AG04450 (cell line): ENCODE measurements at places on chromosomes 2 and 18.

DNA sequence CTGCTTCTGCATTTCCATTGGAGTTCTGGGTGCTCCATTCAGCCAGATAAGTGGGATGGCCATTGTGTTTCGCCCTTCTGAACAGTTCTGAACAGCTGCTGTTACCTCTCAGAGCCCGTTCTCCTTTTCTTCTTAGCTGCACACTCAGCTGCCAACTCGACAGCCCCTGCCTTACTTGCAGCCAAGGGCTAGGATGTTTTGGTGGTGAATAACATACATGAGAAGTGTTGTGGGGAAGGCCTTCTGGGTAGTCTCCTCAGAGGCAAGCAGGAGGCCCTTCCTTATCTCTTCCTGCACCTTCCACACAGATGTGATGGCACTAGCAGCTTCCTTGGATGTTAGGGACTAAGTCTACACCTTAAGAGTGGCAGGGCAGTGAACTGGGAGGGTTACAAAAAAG, 138.4 kb upstream of the NOSTRIN start:
- DNase-seq = no peak

DNA sequence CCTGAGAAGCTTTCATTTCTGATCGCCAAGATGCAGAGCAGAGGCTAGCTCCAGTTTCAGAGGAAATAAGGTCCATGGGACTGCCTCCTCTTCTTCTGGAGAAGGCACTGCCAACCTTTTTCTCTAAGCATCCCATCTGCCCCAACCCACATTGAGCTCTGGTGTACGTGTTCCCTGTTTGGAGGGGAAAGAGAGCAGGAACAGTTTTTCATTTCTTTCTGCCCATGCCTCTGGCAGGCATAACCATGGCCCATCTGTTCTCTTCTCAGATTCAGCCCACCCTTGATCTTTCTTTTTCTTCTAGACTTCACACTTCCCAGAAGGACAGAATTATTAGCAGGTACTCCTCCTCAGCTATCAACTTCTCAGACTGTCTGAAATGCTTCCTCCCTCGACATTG, 1110.3 kb upstream of the KLHL29 start:
- DNase-seq = no peak

DNA sequence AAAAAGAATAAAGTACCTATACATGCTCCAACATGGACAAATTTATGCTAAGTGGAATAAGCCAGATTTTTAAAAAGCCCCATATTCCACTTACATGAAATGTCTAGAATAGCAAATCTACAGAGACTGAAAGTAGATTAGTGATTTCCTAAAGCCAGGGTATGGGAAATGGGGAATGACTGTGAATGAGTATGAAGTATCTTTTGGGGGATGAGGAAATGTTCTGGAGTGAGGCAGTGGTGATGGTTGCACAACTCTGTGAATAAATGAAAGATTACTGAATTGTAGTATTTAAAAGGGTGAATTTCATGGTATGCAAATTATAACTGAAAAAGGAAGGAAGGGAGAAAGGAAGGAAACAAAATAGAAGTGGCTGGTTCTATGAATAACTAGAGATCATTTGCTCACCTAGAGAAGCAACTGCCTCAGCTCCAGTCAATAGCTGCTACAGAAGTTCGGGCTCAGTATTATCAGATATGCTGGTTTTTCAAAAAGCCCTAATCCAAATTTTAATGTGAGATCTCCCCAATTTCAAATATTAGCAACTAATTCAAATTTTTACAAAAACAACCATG, 39.3 kb downstream of the MAP3K2 start:
- DNase-seq = no peak

DNA sequence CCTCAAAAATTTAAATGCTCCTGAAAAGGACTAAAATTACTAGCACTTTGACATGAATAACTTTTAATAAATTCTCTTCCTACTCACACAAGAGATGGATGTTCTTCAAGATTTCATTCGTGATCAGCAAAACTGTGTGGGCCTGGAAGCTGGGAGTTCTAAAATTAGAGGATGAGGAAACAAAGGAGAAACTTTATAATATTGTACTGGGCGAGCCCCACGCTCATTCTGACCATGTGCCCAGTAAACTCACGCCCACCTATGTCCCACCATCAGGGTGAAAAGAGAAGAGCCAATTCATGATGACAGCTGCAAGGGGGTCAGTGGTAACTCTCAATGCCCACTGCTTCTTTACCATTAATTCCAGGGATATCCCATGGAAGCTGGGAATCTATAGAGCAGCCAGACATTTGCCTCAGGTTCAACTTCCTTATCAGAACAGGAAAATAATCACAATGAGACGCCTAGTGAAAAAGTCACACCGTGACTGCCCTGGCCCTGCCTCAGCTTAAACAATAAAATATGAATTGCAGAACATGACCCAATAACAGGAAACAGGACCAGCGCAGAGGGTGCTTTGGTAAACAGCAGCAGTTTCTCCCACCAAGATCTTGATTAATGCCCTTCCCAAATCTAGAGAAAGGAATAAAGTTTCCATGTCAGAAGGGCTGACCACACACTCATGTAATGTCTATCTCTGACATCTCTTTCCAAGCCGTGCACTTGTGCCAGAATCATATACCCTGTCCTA, 438.6 kb downstream of the TXNL1 start:
- no peak for DNase-seq

DNA sequence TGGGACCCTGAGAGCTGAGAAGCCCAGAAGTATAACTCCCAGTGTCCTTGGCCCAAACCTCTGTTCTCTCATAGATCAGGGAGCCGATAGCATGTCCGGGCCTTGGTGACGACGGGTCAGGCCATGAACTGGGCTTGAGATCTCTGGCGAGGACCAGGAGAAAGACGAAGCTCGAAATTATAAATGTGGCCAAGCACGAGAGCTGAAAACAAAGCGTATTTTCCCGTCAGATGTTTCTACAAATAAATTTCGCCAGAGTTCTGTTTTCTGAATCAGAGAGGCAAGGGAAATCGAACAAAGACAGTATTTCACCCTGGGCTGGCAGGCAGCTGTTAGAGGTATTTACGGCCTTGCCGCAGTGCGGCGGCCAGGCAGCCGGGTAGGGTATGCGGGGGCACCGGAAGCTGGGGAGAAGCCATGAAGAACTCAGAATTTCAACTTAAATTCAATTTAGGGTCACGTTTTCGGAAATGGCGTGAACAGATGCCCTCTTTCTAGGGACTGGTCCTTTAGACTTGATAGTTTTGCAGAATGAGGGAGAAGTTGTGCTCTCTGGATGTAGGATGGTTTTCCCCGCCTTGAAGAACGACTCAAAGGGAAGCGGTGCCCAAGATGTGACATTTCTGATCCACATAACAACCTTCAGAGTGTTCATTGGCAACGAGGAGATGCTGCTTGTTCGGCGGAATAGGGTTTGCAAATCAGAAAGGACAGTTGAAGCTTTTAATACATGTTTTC, 9.6 kb downstream of the HOXD8 start:
- DNase-seq = no peak

DNA sequence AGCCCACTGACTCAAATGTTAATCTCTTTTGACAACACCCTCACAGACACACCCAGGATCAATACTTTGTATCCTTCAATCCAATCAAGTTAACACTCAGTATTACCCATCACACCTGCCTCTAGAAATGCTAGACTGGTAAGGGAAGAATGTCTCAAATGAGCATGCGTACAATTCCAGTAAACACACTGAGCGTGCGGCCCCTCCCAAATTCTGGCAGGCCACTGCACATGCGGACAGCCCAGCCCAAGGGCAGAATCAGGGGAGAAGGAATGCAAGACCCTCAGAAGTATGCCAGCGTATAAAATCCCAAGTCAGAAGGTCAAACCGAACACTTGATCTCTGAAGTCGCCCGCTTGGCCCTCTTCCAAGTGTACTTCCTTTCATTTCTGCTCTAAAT, 7.6 kb upstream of the EMILIN2 start:
- no peak for DNase-seq

DNA sequence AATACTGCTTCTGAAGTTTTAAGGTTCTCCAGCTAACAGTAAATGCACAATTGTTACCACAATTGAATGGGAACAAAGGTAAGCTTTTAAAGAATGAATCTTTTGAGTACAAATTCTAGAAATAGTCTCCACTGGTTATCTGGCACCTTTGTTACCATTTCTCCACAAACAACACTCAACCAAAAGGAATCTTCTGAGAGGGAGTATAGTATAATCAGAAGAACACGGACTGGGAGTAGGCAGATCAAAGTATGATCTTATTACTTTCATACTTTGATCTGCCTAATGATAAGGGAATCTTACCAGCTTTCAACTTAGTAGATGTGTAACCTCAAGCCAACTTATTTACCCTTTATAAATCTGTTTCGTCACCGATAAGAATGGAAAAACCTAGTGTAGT, 1.4 kb downstream of the CEP76 start:
- DNase-seq = no peak

GRCh38 chr2:128686881-128687555, 368.4 kb upstream of the HS6ST1 start:
- DNase-seq = no peak

DNA sequence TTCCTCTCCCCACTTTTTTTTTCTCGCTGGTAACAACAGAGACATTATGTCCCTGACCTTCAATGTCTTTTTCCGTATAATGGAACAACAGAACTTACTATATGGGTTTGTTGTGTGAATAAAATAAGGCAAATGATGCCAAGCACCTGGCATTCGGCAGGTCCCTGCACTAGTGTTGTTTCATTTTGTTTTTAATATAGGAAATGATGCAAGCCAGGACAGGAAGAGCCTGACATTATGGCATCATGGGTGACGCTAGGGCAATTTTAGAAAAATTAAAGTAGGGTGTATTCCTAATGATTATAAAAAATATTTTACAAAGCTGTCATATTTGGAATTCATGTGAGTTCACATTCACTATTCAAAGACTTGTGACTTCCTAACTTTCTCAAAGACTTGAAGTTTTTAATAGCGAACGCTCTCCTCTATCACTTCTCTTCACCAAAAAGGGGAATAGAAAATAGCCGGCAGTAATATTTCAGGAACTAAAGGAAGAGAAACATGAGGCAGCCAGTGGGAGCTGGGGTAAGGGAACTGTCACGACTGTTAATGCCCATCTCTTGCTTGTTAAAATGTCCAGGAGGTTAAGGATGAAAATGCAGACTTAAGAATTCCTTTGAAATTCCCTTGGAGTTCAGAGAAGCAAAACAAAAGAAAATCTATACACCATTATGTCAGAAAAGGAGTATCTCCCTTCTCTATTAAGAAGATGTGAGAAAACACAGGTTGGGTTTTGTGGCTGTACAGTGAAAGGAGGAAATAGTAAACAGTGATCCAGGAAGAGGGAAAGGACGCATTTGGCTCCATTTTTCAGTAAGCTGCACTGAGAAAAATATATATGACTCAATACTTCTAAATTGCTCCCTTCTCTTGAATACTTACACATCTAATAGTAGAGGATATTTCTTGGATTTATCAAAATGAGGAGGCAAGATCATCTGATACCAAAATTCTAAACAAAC, 60.2 kb downstream of the DPP4 start:
- DNase-seq = no peak

GRCh38 chr18:74524097-74524496, 10.2 kb upstream of the CNDP1 start:
- DNase-seq = no peak

- DNase-seq = no peak
Observed at GRCh38 chr2:47715552-47715951, 67.4 kb upstream of the MSH6 start.
